ENCODE measurements at places on chromosomes 3 and 15.

- no peak for DNase-seq
Observed at GRCh38 chr3:100209948-100210771, 50.6 kb upstream of the TBC1D23 start.

- no peak for DNase-seq
Observed at GRCh38 chr3:8938021-8938420, 25.3 kb downstream of the RAD18 start.

DNA sequence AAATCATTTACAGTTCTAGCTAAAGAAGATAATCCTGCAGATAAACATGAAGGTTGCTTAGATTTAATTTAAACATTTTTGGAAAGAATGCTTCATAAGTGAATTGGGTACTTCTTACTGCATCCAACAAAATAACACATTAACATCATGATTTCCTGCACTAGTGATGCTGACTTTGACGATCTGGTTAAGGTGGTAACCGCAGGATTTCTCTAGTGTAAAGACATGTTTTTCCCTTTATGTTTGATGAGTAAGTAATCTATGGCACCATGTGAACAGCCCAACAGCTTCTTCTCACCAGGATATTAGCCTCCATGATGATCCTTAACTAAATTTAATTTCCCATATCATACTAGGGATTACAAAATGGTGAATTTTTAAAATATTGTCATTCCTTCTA, 14.1 kb downstream of the SPPL2A start:
- no peak for DNase-seq

GRCh38 chr3:138902171-138902570, 44.8 kb downstream of the FOXL2 start:
- no peak for DNase-seq

DNA sequence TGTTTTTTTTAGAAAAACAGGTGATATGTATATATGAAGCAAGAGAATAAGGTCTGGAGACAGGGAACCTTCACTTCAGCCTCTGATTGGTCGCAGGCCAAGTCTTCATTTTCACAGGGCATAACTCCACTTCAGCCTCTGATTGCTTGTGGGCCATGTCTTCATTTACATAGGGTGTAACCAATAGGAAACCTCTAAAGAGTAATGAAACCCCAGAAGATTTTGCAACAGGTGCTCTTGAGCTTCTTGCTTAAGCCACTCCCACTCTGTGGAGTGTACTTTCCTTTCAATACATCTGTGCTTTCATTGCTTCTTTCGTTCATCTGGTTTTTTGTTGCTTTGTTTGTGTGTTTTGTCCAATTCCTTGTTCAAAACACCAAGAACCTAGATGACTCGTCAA, 22.6 kb upstream of the SCG3 start:
- DNase-seq = no peak

DNA sequence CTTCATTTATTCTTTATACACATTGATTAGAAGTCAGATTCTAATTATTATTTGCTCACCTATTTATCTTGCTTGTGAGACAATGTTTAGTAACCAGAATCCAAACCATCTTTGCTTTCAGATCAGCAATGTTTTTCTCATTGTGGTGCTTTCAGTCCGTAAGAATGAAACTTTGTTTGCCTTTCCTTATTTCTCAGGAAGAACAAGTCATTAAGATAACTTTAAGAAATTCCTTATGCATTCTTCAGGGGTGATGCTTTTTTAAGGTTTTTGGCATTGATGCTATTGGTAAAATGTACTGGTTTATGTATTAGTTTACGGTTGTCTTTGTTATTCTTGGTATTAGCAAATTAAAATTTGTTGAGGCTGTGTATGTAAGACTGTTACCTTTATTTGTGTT, 120.8 kb upstream of the POU1F1 start:
- DNase-seq = no peak

GRCh38 chr3:193971966-193972365, 164.0 kb upstream of the HES1 start:
- no peak for DNase-seq

GRCh38 chr15:82936966-82937711, 15.4 kb downstream of the HOMER2 start:
- DNase-seq = no peak

- DNase-seq = no peak
Observed at GRCh38 chr3:190260301-190260700, 61.9 kb downstream of the CLDN1 start.

DNA sequence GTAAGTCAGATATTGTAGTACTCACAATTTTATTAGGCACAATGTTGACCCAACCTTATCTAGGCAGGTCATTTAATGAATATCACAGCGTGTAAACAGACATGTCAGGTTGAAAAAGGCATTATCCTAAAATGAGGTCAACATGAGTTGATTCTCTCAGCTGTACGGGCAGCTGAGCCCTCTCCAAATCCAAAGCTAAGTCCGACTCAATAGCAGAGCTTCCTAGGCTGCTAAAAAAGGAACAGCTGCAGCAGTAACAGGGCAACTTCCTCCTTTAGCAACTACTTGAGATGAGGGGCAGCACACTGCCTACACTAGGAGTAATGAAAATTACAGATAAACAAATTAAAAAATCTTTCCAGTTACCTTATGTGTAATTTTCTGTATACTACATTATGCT, 189.2 kb downstream of the CADM2 start:
- DNase-seq = no peak

GRCh38 chr3:62600033-62600432, 226.7 kb upstream of the FEZF2 start:
- no peak for DNase-seq

GRCh38 chr3:142273501-142273900, 48.1 kb upstream of the GK5 start:
- DNase-seq = no peak

- DNase-seq = no peak
Observed at GRCh38 chr3:194375473-194376240, 6.1 kb upstream of the LRRC15 start.

- no peak for DNase-seq
Observed at GRCh38 chr3:57963811-57964346, 44.3 kb upstream of the FLNB start.

DNA sequence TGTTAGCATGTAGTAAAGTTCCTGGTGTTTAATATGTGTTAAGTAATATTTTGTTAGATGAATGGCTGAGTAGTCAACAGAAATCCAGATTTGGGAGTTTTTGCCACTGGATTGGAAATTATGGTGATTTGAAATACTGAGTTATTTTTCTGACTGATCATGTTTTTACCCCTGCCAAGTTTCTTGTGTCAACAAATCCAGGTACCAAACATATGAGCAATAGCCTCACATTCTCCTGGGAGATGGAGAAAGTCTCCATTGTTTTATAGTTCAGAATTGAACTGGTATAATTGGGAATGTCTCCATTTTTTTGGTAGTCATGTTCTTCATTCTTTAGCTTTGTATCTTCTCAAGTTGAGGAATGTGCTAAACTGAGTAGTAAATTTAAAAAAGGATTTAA, 767.2 kb upstream of the LMCD1 start:
- no peak for DNase-seq

DNA sequence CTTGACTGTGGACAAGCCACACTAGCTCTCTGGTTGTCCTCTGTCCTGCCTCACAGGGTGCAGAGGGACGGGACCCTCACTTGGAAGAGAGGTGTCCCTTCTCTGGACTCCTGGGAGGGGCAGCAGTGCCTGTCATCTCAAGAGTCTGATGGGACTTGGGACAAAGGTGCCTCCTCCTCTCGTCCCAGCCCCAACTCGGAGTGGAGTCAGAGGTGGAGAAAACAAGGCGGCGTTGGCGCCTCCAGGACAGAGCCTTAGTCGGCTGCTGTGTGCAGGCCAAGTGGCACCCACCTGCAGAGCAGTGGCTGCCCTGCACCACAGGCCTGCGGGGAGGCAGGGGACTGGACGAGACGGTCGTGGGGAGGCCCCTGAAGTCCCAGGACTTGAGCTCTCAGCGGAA, 9.4 kb upstream of the SEC13 start:
- DNase-seq = no peak

- DNase-seq = no peak
Observed at GRCh38 chr15:38864827-38865581, 300.4 kb upstream of the RASGRP1 start.

- no peak for DNase-seq
Observed at GRCh38 chr3:43161684-43162229, 55.9 kb upstream of the POMGNT2 start.

GRCh38 chr3:152299249-152299976, 30.7 kb downstream of the MBNL1 start:
- DNase-seq = no peak

DNA sequence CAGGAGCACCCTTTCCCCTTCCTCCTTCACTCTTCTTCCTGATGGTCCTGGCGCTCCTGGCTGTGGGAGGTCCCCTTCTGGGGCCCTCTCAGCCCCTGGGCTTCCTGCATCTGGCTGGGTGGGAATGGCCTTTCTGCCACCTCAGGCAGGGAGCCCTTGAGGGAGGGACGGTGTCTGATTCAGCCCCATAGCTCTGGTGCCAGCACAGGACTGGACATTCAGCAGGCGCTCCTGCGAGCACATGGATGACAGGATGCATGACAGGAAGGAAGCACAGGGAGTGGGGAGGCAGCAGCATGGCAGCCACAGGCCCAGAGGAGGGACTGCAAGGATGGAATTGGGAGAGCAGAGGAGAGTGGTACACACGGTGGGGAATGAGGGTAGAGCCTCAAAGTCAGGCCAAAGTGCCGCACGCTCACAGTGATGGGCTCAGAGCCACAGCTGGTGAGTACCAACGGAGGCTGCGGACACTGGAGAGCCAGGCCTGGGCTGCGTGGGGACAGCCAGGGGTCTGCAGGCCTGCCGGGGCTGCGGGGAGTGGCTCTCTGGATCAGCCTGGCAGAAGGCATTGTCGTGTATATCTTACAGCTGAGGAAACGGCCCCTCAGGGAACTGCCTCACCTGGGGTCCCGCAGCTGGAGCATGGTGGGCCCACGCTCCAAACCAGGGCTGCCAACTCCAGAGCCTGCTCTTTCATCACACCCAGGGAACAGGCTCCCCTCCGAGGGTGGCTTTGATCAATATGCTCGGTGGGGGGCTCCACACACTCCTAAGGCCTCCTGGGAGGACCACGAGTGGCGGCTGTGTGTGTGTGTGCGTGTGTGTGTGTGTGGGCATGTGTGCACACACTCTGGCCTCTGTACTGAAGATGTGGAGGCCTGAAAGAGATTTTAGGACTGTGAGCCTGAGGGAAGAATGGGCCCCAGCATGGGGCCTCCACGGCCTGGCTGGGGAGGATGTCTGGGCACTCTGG, 51.4 kb upstream of the CTSH start:
- no peak for DNase-seq
